Small intestine (tissue), 16 donors: ENCODE measurements at places on chromosomes 1 and 21.

DNA sequence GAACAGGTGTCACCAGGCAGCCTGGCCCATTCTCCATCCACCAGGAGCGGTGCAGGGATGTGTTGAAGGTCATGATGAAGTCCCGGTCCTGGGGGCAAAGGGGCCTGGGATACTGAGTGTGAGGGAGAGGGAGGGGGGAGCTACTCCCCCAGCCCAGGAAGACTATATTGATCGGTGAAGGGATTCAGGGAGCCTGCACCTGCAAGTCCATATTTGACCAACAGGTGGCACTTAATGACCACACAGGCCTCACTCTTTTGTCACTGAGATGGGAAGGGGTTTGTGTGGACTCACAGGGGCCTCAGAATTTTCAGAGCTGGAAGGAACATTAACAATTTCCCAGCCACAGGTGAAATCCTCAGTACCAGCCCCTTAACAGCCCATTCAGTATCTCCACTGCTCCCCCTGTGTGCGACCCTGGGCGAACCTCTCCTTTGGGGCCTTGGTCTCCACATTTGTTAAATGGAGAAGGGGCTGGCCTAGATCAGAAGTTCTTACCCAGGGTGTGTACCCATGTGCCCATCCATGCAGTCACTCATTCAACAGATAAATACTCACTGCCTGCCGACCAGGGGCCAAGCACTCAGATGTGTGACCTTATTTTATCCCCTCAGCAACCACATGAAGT, 55.6 kb downstream of the NKAIN1 start:
- peak; percentile 48 for DNase-seq

DNA sequence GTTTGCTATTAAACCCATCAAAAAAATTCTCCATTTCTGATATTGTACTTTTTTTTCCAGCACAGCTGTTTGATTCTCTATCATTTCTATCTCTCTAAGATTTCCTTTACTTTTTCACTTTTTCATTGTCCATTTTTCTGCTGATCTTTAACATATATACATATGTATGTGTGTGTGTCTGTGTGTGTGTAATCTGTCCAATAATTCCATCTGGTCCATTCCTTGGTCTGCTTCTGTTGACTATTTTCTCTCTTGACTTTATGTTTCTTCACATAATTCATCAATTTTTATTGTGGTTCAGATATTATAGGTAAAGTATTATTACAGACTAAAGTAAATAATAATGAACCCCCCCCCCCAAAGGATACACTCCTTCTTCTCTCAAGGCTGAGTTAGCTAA, 84.2 kb downstream of the RGS7 start:
- no peak for DNase-seq

GRCh38 chr1:160665330-160666078, 18.7 kb upstream of the SLAMF1 start:
- DNase-seq, result no peak

DNA sequence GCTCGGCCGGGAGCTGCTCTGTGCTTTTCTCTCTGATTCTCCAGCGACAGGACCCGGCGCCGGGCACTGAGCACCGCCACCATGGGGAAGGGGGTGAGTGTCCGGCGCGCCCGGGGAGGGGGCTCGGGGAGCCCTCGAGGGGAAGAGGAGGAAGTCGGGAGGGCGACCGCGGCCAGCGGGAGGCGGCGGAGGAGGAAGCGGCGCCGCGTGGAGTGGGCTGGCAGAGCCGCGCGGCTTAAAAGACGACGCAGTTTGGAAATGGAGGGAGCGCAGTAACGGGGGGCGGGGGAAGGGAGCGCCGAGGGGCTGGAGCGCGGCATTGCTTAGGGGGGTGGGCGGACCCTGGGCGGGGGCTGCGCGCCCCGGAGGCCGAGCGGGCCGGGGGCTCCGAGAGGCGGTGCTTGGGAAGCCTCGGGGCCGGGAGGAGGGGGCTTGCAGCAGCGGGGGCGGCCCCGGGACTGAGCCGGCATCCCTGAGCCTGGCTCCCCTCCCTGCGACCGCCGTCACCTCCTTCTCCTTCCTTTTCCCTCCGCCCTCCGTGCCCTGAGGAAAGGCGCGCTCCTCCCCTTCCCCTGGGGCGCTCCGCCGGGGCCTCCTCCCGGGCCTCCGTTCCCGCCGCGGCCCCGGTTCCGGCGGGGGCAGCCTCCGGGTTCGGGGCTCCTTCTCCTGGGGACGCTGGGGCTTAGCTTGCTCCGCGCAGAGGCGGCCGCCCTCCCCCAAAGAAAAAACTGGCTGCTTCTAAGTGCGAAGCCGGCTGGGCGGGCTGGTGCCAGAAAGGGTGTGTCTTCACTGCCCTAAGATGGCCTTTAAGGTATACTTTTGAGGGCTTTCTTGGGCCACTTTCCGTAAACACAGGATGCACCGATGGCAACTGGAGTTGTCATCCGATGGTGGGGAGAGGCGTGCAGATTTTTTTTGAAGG, 648 bp downstream of the ATP1A1 start:
- peak; percentile 82 for DNase-seq

GRCh38 chr1:167826127-167826526, 87.8 kb downstream of the ADCY10 start:
- no peak for DNase-seq

DNA sequence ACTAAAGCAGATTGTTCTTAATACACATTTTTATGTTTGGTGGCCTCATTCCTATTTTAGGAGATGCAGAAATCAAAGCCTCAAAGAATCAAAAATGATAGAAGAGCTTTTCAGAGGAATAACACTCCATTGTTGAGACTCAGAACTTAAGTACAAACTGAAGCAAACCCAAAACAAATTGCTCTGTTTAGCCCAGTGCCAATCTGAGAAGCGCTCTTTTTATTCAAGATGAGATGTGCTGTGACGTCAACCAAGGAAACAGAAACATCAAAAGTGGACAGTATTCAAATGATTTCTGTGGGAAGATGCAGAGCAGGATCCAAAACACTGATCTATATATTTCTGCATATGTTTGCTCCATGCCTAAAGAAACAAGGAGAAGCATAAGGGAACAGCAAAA, 18.0 kb downstream of the COLGALT2 start:
- DNase-seq, result no peak

DNA sequence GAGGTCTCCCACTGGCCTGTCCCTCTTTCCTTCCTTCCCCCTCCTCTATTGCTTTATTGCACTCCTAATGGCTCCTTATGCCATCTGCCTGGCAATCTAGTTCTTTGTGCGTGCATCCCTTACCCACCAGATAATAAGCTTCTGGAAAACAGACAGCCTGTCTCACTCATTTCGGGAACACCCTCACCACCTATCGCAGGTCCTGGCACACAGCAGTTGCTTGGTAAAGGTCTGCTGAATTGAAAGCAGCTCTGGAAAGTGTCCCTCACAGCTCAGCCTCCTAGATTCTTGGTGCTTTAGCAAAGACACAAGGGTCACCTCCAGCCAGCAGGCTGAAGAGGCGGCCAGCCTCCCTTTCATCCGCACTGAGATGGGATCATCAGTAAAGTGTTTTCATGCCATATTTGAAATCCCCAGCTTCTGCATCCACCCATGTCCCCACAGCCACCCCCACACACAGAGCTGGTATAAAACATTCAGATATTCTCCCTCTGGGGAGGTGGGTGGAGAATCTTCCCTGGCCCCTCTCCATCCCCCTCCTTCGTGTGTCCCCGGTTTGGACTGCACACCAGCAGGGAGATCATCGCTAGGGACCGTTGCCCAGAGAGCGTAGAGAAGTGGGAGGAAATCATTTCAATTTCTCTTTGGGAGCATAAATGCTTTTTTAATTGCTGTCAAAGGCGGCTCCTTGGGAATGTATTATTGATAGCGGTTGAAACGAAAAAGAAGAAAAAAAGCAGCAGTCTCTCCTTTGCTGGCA, 29.1 kb upstream of the ATP2B4 start:
- DNase-seq, result no peak

DNA sequence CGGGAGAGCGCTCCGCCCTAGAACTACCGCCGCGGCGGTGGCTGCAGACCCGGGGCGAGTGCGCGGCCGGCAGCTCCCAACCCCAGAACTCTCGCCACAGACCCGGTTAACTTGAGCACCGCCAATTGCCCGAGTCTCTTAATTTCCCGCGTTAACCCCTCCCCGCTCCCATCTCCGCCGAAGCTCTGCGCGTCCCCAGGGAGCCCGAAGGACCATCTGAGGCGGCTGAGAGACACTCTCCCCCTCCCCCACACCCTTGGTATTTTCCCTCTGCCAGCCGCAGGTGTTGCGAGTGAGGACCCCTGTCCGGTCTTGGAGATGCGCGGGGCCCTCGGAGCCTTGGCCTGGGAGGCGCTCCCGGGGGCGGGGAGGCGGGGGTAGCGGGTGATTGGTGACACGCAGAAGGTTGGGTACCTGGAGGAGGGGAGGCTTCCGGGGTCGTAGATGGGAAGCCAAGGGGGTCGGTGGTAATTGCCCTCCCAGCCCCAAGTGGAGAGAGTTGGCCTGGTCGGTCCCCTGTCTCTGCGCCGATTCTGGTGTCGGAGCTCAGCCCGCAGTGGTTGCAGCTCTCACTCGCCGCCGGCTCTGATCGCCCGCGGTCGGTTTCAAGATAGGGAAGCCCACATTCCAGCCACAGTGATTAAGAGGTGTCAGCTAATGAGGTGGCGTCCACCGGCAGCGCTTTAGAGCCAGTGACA, 858 bp upstream of the SUSD4 start:
- no peak for DNase-seq

GRCh38 chr1:14238472-14239307, 359.8 kb upstream of the KAZN start:
- DNase-seq, result no peak

DNA sequence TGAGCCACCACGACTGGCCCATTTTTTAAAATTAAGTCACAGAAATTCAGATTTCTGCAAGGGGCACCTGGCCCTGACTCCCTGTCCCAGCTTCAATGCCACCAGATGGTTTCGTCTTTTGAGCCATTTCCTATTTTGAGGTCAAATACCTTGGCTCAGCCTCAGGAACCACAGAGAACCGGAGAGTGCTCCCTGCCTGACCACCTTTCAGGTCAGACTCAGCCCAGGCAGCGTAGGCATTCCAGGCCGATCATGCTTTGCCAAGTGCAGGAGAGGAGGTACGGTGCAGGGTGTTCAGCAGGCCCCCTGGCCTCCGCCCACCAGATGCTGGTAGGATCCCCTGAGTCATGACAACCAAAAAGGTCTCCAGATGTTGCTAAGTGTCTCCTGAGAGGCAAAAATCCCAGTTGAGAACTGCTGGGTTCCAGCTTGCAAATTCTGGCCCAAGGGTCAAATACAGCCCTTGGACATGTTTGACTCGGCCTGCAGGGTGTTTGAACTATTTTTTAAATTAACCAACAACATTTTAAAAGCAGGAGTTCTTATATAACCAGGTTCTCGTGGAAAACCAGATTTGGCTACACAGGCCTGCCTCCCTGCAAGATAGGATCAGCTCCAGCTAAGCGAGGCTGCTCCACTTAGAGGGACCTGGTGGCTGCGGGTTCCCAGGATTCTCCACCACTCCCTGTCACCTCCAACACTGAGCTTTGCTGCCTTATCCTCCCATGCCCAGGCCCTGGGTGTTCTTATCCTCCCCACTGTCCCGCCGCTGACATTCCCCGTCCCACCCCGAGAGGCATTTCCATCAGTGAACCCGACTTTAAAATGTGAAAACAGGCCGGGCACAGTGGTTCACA, 61.9 kb upstream of the TARDBP start:
- DNase-seq, result no peak

DNA sequence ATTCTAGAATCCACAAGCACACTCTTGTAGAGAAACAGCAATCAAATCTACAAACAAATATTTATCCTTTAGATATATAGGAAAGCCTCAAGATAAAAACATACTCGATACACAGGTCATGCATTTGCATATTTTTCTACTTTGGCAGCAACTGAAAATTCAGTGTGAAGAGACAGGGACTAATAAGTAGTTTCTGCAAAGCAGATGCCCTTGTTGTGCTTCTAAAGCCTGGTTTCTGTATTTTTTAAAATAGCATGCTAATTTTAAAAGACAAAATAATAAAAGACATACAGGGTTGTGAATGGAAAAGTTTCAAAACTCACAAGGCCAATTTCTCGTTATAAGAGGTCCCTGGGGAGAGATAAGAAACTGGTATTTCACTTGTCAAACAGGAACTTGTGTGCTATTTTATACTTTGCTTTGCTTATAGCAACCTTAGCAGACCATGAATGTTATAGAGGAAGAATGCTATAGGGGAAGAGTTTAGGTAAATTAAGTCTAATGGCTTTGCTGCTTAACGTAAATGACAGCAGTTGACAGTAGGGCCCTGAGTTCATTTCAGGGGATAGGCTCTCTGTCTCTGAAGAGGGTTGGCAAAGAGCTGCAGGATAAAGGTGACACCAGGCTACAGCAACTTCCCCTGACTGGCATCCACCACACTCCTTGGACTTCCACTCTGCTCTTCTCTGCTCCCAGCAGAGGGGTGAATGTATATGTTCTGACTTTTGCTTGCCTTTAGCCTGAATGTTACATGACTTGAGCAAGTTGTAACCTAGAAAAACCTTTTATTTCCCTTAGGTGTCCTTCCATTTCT, 9.4 kb upstream of the RGS13 start:
- no peak for DNase-seq

DNA sequence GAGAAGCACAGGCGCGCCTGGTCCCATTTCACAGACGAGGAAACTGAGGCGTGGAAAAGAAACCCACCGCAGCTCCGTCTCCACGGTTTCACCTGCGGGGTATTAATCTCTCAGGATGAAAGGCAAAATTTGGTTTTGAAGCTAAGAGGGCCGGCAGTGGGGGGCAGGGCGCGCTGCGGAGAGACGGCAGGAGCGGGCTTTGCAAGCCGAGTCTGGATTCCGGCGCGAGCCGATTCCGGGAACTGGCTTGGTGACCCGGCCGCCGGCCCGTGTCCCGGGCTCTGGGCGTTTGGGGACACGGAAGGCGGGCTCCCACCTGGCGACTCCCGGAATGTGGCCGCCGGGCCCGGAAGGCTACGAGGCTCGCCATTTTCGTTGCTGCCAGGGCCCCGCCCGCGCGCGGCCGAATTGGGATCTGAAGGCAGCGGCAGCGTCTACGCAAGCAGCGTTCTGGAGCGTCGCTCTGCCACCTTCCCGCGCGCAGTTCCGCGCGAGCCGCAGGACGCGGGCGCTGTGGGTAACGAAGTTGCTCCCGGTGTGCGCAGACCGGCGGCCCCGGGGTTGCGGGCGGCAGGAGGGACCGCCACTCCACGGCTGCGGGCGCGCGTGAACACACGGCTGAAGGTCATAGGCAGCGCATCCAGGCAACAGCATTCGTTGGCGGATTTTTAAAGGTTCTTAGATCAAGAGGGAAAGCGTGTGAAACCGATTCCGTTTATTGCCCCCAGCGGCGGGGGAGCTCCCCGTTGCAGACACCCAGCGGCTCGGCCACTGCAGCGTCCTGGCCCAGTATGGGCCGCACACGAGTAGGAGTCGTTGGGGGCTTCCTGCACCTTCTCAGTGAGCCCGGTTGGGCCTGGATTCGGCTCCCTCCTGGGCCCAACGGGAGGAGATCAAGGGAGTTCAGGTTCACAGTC, 5.4 kb upstream of the PRDM16 start:
- DNase-seq, result peak; percentile 22

GRCh38 chr1:6350416-6351088, 43.0 kb downstream of the ACOT7 start:
- DNase-seq, result peak; percentile 47

- no peak for DNase-seq
Observed at GRCh38 chr1:86263101-86263500, 106.5 kb upstream of the COL24A1 start.

DNA sequence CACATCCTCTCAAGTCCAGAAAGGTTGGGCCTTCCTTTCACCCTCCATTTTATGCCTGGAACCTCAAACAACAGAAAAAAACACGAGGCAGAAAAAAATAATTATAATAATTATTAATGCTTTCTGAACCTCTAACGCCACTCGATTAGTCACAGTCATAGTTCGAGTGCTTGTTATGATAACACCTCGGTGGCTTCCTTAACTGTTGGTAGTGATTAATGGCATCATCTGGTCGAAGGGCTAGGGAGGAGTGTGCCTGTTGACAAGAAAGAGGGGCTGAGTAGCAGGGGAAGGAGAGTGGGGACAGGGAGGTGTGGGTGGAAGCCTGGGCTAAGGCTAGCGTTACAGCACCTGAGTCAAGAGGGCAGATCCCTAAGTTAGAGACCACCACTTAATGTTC, 21.3 kb upstream of the IL10 start:
- DNase-seq, result no peak
